ENCODE measurements at places on chromosomes 11 and 22.
A peak's percentile ranks its signal among the peaks of the same experiment; 100 is the strongest.

DNA sequence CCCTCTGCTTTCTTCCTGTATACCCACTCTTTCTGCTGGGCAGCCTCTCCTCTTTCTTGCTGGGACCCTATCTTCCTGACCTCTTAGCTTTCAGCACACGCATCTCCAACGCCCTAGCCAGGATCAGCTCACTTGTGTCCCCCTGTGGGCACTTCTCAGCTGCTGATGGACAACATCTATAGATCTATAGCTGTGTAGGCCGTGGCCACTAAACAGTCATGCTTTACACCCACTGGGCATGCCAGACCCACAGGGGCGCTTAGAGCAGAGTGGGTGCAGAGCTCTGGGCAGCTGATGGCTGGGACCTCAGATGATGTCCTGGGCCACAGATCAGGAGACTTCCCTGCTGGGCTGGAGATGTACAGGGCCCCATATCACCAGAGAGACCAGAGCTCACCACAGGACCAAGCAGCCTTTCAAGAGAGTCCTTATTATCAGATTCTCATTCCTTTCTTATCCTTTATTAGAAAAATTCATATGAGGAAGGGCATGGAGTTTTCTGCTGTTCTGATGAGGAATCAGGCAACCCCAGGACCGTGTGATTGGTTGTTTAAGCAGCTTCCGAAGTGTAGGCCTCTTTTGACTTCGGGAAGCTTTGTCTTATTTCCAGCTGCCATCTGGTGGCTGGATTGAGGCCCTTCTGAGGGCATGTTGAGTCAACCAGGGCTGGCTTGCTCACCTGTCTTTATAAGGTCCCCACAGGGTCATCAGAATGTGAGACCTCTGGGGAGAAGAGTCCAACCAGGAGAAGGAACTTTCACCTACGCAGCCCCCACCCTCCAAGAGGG lies 60.5 kb downstream of the OSBP2 start:
- DNase-seq, result peak; percentile 93

DNA sequence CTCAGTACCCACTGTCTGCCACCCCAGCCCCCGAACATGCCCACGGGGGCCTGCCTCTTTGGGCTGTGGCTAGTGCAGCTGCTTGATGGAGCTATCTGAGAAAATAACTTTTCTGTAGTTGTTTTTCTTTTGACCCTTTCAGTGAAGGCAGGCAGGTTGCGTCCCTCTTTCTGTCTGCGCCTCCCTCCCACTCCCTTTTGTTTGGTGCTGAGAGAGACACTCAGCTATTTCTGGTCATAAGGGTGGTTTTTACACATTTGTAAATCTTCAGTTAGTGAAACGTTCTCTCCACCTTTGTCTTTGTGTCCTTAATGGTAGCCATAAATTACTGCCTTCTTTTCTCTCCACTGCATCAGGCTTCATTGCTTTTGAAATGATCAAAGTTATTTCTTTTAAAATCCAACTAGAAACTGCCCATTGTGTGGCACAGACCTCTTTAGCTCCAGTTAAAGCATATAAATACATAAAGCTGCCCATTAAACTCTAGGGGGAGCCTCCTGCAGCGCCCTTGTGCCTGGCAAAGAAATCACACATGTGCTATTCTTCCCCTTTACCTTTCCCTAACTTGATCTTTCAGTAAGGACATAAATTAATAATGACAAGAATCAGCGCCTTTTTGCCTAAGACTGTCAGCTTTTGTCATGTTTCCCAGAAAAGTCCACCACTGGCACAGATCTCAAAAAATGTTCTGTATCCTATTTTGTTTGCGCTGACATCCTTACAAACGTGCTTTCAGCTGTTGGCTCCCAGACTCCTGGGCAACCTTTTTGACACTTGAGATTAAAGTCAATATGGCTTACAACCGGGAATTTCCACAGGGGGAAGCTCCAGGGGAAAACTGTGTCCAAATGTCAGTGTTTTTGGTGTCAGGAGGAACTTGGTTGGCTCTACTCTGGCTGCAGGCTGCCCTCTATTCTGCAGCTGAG lies 1.7 kb upstream of the SCUBE2 start:
- DNase-seq, result no peak

DNA sequence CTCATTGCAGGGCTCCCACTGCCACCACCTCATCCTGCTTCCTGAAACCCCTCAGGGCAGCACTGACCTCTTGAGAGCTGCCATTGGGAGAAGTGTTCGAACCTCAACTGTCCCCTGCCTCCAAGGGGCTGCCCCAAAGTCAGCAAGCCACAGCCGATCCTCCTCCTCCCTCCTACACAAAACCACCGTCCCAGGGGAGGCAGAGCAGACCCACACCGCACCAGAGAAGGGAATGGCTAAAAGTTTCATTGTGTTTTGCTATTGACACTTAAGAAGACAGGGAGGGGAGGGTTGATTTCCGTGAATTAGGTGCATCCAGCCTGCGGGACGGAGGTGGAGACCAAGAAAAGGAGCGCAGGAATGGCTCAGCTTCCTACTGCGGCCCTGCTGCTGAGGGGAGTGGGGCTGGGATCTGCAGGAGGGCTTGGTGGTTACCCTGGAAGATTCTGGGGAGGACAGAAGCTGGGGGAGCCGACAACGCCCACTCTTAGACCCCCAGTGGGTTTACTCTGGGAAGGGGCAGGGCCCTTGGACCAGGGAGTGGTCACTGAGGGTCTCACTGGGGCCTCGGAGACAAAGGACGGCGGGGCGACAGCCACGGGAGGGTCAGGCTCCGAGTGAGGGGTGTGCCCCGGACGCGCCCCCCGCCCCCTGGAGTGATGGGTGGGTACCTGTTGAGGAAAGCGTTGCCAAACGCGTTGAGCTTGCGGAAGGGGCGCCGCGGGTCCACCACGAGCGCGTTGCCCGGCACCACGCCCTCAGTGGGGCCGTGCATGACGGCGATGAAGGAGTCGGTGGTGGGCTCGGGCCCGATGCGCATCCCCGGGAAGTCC lies 815 bp downstream of the EHD1 start:
- no peak for DNase-seq

- no peak for DNase-seq
Measured at GRCh38 chr22:16954060-16954403, 54.0 kb downstream of the GAB4 start.

GRCh38 chr22:35684732-35685131 lies 32.9 kb upstream of the APOL5 start:
- DNase-seq, result no peak

DNA sequence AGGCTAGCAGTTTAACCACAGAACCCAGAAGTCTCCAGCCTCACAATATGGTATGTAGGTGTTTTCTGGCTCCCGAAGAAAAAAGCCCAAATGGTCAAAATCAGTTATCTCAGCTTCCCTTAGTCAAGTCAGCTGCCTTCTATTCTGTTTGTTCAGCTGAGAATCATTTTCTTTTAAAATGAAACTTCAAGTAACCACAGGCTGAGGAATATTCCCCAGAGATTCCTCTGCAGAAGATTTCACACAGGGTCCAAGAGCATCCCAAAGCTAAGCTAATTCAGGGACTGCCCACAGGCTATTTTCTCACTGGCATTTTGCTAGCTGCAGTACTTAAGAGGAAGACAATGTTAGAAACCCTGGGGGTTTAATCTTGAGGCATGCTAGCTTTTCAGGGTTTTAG lies 977.0 kb upstream of the CHORDC1 start:
- no peak for DNase-seq

- DNase-seq, result no peak
Measured at GRCh38 chr11:33696931-33697638, 3.5 kb downstream of the C11orf91 start.

GRCh38 chr11:61512435-61512834 lies 3.9 kb downstream of the LRRC10B start:
- no peak for DNase-seq

DNA sequence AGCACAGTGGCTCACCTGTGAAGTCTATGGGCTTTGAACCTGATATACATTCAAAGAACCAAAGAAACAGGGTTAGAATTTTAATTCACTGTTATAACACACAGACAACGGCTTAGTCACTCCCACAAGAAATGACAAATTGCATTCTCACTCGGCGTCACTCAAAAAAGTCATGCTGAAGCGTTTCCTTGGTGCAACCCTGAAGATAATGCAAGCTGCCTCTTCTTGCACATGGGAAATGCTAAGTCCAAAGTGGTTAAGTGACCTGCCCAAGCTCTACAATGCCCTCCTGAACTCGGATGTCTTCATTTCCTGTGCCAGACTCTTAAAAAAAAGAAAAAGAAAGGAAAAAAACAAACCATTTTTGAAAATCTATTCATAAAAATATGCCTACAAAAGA lies 10.0 kb downstream of the LGR4 start:
- no peak for DNase-seq

DNA sequence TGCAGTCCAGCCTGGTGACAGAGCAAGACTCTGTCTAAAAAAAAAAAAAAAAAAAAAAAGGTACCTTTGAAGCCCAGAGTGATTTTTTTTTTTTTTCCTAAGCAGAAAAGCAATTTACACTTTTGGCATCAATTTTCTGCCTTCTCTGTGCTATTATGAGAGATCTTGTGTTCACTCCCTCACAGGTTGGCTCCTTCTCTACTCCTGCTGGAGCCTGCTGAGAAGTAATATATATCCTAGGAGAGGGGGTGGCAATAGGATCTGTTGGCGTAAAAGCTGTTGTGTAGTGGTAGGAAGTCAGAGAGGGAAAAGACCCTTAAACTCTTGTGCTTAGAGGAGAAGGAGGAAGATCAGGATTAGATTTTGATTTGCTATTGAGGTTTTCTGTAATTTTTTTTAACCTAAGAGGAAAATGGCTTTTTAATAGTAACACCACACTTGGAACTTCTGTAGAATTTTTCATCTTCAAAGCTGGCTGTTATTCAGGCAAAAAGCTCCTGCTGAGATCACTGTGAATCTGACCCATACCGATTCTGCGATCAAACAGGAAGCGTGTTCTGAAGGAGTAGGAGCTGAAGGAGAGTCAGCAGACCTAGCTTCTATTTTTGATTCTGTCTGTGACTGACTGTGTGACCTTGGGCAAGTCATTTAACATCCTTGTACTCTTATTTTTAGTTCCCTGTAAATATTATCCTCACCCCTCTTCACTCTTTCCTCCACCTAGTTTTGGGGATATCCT lies 77.7 kb downstream of the TRIM44 start:
- DNase-seq, result no peak

All from AG20443 (cell line).